Sciatic nerve (tissue), 2 donors: ENCODE measurements at places on chromosomes 7 and 10. TPM values are rescaled to one million over a fixed set of nuclear protein-coding genes. Genes with fewer than 3 reads are reported as not detected.

The ITPRID1 gene
- not detected for total RNA-seq

DNA sequence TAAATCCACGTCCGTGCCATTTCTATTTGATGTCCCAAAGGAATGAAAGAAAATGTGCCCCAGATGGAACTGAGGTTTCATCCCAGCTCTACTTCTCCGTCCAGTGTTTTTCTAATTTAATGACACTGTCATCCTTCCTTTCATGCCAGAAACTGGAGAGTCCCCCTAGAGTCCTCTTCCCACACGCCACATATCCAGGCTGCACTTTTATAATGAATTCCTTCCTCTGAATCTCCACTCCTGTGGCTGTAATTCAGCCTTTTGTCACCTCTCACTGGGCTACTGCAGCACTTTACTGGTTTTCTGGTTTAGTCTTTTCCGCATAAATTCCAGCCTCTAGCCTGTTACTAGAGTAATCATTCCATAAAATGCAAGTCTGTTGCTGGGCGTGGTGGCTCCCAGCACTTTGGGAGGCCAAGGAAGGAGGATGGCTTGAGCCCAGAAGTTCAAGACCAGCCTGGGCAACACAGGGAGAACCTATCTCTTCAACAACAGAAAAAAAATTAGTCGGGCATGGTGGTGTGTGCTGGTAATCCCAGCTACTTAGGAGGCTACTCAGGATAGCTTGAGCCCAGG lies 142.6 kb upstream of the RHEB start:
- DNase-seq: no peak

DNA sequence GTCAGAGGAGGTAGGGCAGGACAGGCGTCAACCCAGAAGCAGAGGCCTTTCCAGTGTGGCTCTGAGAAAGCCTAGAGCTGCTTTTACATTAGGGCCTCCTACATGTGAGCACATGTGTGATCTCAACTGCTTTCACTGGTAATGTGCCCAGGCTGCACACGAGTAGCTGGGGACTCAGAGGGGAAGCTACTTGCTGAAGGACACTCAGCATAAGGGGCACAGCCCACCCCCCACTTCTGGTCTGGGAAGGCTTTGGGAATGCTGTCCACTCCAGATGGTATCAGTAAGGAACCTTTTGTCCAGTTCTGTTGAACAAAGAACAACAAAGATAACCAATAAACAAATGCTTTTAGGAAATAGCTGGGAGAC lies 18.9 kb downstream of the PRF1 start:
- no peak for DNase-seq

GRCh38 chr10:112168733-112169132 lies 14.8 kb downstream of the GPAM start:
- DNase-seq: no peak

DNA sequence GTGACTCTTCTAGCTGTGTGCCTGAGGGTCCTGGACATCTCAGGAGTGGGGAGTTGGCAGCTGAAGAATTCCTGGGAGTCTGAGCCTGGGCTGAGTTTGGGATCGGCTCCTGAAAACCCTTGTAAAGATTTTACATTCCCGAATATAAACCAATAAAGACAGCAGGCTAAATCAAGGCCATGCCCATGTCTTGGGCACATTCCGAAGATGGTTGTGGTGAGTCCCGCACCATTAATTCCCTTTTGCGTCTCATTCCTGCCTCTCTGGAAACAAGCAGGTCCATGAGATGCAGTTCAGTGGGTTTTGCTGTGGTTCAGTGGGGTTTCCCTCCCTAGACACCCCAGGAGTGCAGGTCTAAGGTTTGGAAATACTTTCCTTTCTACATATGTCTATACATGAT lies 90.9 kb downstream of the COL26A1 start:
- DNase-seq: no peak

GRCh38 chr10:112383325-112383724 lies 9.4 kb downstream of the ACSL5 start:
- DNase-seq: no peak

The HACD1 gene
- total RNA-seq: 3.0 TPM

The CRPPA gene
- 9.9 TPM for total RNA-seq

DNA sequence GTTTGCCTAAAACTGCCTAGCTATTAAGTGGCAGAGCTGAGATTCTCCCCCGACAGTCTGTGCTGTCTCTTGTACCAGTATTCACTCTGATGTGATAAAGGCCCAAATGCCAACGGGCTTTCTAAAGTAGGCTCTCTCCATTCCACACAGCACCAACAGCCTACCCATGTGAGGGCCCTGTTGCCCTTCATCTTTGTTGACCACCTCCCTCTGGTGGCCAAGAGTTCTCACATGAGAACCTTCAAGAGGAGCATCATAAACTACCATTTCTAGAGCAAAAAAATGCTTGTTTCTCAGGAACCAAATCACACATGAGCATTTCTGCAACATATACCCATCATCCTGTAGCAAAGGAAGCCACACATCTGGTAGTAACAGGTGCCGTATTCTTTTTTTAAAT lies 185.8 kb downstream of the GRM8 start:
- DNase-seq: no peak

- no peak for DNase-seq
Observed at GRCh38 chr7:24129597-24129996, 154.4 kb upstream of the NPY start.

DNA sequence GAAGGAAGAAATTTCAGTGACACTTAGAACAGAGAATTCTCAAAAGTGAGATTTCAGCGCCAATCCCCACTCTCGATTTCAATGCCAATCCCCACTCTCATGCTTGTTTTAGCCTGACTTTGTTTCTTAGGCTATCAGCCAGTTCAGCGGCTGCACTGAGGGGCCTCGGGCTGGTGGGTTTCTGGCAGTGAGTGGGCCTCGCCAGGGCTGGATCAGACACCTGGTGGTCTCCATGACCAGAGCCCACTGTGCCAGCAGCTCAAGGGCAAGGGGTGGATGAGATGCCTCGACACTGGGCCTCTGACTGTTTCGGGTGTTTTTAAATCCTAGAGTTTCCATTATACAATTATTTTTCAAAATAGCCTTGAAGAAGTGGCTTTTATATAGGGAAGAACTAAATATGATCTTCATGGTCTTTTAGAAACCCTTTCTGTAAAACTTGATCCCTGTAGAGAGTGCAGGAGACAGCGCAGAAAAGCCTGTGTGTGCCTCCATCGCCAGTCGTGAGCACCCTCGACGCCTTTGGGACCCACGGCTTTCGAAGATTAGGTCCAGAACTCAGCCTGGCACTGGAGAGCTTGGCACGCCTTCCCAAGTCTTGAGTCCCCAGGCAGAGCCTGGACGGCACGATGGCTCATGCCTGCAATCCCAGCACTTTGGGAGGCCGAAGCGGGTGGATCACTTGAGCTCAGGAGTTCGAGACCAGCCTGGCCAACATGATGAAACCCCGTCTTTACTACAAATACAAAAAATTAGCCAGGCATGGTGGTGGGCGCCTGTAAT lies 76.2 kb downstream of the INPP5A start:
- peak; percentile 48 for DNase-seq

DNA sequence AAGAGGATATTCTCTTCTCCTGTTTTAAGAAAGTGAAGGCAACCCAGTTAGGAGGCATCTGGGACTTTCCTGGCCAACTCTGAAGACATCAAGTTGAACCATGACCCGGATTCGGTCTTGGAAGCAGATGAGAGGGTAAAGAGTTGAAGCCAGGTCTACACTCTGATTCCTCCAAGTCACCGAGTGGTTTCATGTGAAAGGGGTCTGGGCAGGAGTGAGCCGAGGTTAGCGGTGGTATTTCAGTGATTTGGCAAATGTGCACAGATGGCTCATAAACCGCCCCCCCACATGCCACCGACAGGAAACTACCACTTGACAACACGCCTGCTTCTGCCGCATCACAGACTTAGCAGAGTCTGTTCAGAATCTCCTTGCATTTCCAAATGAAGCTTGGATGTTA lies 11.4 kb upstream of the REPIN1 start:
- peak; percentile 52 for DNase-seq

DNA sequence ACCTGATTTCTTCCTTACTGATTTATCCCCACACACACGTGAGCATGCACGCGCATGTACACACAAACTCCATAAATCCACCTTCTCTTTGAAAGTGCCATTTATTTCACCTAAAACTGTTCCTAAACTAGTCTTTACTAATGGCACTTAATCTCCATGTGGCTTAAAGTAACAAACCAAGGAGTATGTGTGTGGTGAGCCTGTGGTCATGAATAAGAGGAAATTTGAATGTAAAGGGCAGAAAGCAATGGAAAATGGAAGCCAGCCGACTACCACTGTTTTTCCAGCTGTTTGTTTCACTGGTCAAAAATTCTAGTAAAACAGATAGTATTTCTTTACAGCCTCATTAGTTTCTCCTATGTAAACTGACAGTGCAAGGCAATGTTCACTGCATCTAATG lies 23.8 kb downstream of the SEMA3C start:
- DNase-seq: no peak

GRCh38 chr7:41367967-41368882 lies 334.7 kb downstream of the INHBA start:
- DNase-seq: no peak

DNA sequence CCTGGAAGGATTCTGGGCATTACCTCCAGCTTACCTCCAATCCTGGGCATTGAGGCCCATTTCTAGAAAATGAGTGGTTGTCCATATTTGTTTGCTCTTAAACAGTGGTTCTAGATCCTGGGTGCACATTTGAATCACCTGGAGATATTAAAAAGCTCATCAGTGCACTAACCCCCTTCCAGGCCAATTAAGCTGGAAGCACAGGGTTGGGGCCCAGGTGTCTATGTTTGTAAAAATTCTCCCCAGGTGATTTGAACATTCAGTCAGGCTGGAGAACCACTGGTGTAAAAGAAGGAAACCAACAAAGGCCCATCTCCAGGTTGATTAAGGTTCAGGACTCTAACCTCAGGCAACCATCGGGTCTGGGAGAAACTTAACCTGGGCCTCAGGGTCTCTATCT lies 102.6 kb upstream of the NANOS1 start:
- DNase-seq: no peak

- DNase-seq: no peak
Observed at GRCh38 chr10:124683814-124684213, 60.4 kb downstream of the FAM53B start.

The LDB3 gene
- 4.9 TPM for total RNA-seq

DNA sequence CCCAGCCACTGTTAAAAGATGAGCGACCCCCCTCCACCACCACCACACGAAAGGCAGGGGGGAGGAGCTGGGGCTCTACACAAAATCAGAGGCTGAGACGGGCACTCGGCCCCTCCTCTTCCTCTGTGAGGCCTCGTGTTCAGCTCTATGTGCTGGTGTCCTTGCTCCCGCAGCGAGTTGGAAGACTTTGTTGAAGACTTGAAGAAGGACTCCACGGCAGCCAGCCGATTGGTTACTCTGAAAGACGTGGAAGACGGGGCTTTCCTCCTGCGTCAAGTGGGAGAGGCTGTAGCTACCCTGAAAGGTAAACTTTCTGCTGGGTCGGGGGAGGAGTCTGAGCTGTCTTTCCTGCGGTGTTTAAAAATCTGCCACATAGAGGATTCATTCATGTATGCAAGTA lies 203.7 kb downstream of the ARHGAP21 start:
- no peak for DNase-seq

GRCh38 chr7:37408291-37409228 lies 40.1 kb downstream of the ELMO1 start:
- no peak for DNase-seq

The CCZ1B gene
- 92.1 TPM for total RNA-seq

GRCh38 chr10:104254493-104255310 lies at the start of gene GSTO1:
Gene GSTO1 (plus strand): TSS chr10:104254892. CDS start chr10:104254929, 37 bp downstream.
- peak; percentile 88 for DNase-seq

The CHAT gene
- total RNA-seq: not detected

DNA sequence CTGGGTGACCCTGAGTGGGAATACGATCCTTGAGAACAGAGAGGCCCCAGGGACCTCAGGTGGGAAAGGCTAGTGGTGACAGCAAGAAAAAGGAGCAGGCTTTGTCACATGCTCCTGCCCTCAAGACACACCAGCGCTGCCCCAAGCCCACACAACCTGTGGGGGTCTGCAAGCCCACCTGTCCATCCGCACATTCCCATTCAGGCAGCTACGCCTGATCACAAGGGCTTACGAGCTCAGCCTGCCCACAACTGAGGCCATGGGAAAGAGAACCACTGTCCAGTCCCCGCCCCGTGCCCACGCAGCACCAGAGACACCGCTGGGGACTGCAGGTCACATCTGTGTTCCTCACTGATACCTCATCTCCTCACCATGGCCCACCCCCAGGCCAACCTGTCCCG lies 26.7 kb downstream of the EBF3 start:
- peak; percentile 52 for DNase-seq

DNA sequence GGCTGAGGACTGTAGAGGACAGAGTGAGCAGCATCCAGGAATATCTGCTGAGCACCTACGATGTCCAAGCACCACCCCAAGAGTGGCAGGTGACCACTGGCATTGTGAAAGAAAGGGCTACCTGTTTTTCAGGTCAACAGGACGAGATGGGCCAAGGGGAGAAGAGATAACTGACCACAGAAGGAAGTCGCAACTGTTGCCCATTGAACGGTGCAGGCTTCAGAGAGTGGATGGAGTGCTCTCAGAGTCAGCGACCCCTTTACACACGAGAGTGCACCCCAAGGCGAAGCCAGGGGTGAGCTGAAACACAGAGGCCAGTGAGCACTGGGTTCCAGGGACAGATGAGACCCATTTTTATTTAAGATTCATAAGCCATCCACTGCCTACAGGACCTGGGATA lies 42.3 kb downstream of the HIPK2 start:
- DNase-seq: no peak

- DNase-seq: no peak
Observed at GRCh38 chr7:27846388-27846787, 106.4 kb downstream of the TAX1BP1 start.

DNA sequence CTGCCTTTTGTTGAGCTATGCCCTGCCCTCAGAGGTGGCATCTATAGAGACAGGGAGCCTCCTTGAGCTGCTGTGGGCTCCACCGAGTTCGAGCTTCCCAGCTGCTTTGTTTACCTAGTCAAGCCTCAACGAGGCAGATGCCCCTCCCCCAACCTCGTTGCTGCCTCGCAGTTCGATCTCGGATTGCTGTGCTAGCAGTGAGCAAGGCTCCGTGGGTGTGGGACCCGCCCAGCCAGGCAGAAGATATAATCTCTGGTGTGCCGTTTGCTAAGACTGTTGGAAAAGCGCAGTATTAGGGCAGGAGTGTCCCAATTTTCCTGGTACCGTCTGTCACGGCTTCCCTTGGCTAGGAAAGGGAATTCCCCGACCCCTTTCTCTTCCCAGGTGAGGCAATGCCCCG lies 88.4 kb upstream of the CDK6 start:
- no peak for DNase-seq

DNA sequence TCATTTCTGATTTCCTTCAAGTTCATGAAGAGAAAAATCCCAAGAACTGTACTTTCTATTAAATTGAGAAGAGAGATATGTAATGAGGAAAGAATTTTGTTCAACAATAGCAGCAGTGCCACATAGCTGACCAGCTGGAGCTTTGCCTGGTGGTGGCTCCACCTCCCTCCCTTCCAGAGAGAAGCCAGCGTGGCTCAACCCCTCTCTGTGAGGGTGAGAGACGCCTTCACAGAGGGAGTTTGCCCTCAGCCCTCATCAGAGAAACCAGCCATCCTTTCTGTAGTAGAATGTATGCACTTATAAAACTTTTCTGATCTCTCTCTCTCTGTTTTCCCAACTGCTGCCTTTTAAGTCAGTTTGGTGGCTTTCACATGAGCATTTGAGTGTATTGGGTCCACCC lies 20.5 kb upstream of the COL1A2 start:
- peak; percentile 91 for DNase-seq
